Motor neuron (in vitro differentiated cells): ENCODE measurements at places on chromosomes 3 and 15.

- no peak for ATAC-seq
These were observed 315.0 kb upstream of the NR2E3 start for GRCh38 chr15:71495398-71495780.

- no peak for ATAC-seq
These were observed 73.5 kb upstream of the CSPG5 start for GRCh38 chr3:47652142-47652541.

GRCh38 chr3:194076475-194076874 lies 59.5 kb upstream of the HES1 start:
- ATAC-seq = no peak

DNA sequence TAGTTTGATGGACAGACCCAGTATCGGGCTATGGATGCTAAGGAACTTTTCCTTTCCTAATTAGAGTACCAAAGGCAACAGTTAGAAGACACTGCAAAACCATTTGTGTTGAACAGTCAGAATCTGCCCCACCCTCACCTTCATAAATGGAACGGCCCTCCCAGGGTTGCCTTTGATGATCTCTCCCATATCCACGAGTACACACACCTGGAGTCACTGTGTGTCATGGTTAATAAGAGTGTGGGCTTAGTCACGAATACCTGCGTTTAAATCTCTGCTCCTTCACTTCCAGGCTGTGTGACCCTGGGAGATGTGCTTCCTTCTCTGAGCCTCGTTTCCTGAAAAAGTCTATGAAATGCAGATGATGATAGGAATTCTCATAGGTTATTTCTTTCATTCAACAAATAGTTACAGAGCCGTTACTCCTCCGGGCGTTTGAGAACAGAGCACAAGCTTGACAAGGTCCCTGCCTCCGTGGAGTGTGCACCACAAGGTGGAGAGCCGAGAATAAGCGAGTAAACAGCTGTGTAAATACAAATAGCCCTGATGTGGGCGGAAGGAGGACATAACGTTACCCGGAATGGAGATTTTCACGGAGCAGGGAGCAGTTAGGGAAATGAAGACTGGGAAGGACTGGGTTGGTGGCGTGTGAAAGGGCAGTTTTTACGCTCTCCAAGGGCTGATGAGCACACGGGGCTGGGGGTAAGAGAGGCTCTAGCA lies 6.7 kb downstream of the SLC51A start:
- ATAC-seq = no peak

GRCh38 chr15:76075046-76075445 lies 15.3 kb downstream of the TMEM266 start:
- no peak for ATAC-seq

- peak; percentile 26 for ATAC-seq
These were observed 117.5 kb downstream of the PGPEP1L start for GRCh38 chr15:98889930-98890695.

DNA sequence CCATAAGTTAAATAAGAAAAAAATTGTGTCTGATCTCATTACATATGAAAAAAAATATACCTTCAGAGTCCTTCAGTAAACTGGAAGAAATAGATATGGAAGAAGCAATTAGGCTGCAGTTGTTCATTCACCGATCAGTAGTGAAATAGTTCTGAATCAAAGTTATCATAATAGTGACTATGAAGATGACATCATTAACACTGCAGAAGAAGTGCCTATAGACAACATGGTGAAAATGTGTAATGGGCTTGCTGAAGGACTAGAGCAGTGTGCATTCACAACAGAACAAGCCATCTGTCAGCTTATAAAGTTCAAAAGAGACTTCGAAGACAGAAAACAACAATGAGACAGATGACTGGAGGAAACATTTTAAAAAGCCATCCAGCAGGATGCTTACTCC lies 144.5 kb downstream of the NAALADL2 start:
- ATAC-seq = no peak

GRCh38 chr3:15969874-15970640 lies 172.3 kb upstream of the ANKRD28 start:
- ATAC-seq = no peak

DNA sequence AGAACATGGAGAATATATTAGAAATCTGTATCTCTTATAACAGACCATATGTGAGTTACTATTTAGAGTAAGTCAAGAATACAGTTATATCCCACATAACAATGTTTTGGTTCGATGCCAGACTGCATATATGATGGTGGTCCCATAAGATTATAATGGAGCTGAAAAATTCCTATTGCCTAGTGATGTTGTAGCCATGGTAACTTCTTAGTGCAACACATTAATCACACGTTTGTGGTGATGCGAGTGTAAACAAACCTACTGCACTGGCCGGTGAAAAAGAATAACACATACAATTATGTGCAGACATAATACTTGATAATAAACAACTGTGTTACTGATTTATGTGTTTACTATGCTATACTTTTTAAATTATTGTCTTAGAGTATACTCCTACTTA lies 69.8 kb upstream of the MNS1 start:
- peak; percentile 33 for ATAC-seq

DNA sequence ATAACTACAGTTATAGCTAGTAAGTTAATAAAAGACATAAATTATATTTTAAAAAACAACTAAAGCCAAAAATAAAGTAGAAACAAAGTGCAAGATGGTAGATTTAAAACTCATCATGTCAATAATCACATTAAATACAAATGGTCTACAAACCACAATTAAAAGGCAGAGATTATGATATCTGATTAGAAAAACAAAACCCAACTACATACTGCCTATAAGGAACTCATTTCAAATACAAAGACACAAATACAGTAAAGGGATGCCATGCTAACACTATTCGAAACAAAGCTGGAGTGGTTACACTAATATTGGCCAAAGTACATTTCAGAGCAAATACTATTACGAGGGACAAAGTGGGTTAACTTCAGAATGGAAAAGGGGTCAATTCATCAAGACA lies 426.5 kb downstream of the SHQ1 start:
- no peak for ATAC-seq

- ATAC-seq = peak; percentile 89
These were observed 279.1 kb upstream of the THRB start for GRCh38 chr3:24773798-24774197.

DNA sequence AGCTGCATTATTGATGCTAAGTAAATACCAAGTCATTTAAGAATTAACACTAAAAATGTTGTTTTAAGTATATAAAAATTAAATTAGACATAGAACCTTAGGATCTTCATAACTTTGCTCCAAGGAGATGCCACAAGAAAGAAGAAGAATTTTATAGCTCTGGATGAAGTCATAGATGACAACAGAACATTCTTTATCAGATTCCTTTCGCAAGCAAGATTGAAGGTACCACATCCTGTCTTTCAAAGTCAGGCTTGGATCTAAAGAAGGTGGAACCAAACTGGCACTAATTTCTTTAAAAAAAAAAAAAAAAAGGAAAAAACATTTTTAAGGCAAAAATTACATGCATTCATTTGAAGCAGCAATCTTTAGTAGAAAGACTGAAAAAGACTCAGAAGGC lies 62.5 kb downstream of the POLQ start:
- ATAC-seq = no peak
